ENCODE measurements at places on chromosomes 1 and 21.

GRCh38 chr1:223616586-223616985, 48.9 kb downstream of the CAPN8 start:
- DNase-seq: no peak

- DNase-seq: no peak
Observed at GRCh38 chr1:206797534-206798383, 25.5 kb upstream of the IL10 start.

DNA sequence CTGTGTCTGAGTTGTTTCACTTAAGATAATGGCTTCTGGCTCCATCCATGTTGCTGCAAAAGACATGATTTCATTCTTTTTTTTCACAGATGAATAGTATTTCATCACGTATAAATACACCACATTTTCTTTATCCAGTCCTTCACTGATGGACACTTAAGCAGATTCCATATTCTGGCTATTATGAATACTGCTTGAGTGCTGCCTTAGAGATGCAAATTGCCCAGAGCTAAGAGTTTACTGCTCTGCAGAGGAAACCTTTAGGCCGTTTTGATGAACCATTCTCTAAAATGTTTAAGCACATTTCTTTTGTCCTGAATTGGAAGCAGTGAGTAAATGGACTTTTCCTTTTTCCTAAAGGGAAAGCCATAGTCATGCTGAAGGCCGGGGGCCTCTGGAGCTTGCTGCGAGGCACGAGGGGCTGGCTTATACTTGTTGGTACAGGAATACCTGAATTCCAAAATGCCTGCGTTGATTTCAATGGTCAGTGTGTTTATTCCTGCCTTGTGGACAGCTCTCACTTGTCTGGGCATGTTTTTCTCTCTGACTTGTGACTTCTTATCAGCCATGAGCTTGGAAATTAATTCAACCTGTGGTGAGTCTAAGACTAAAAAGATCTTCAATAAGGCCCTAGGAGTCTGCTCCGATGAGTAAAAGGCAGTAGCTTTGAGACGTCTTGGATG, 201.0 kb upstream of the MAP1LC3C start:
- DNase-seq: no peak

DNA sequence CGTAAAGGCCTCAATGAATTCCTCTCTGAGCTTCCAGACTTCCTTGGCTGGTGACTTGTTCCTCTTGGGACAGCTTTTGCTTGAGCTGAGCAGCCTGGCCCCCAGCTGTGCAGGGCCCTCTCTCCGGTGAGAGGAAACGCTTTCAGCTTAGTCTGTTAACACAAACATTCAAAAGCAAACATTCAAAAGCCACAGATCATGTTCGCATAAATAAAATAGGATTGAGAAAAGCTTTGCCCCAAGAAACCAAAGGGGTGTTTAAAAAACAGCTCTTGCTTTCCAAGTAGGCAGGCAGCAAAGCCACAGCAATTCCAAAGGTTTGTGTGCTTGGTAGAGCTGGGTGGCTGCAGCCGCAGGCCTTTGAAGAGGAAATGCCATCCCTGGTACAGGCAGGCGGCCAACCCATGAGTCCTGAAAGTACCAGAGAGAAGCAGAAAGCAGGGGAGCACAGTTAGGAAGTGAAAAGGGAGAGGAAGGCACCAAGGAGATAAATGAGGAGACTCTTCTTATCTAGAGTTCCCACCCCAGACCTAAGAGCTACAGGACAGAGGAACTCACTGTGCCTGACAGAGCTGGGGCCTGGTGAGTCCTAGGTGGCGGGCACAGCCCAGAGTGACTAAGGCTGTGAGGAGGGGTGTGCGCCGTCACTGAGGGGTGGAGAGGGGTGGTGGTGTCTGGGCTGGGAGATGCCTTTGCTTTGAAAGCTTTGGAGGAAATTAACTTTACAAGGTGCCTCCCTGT, 48.4 kb downstream of the CCN1 start:
- no peak for DNase-seq

DNA sequence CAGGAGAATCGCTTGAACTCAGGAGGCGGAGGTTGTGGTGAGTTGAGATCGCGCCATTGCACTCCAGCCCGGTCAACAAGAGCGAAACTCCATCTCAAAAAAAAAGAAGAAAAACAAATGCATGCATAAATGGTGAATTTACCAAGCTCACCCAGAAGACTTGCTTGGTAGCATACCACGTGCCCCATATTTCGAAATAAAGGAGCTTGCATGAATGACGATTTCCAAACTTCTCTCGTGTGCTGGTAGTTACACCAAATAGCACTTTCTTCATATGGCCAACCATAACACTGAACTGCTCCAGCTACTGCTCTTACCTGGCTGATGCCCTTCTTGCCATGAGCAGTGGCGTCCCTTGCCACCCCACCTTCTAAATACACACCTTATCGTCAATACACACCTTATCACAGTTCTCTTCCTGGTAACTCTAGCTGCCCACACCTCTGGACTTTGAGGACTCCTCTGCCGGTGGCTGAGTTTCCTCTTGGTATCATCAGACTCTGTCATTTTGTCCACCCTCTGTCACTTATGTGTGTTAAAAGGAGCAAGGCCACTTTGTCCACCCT, 2.8 kb downstream of the DOP1B start:
- no peak for DNase-seq
